ENCODE measurements at places on chromosomes 16 and 17.

DNA sequence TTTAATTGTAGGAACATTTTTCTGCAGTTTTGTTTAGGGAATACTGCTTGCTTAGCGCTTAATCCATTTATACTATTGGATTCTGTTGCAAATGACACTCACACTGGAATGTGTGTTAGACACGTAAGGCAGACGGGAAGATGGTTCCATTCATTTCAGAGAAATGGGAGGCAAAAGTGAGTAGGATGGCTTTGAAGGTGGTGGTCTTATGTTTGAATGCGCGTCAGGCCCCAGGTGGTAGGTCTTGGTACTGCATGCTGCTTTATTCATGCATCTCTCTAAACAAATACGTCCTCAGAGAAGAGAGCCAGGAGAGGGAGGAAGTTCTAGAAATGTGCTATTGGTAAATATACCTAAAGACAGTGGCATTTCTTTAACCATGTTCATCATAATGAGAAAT is 997.6 kb upstream of the RBFOX1 start:
- DNase-seq: no peak

DNA sequence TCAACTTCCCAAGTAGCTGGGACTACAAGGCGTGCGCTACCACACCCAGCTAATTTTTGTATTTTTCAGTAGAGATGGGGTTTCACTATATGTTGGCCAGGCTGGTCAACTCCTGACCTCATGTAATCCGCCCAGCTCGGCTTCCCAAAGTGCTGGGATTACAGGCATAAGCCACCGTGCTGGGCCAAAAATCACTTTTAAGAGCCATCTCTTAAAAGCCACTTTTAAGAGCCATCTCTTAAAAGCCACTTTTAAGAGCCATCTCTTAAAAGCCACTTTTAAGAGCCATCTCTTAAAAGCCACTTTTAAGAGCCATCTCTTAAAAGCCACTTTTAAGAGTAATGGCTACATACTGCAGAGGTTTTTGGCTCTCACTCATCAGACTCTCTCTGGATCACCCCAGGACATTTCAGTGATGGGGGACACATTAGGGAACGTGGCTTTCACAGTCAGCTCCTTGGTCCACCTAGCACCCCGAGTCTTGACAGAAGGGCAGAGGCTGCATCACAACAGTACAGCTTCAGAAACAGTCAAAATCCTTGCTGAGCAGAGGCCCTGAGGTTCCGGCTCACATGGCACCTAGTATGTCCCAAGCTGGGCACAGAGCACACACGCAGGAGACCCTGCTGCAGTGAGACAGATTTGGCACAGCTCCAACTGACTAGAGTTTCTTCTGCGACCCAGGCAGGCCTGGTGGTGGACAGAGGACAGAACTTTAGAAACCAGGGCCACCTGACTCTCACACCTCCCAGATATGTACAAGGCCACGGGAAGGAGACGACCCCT is 23.6 kb downstream of the RANBP10 start:
- no peak for DNase-seq

- DNase-seq: no peak
Measured at GRCh38 chr17:19254651-19255050, 17.5 kb downstream of the EPN2 start.

- DNase-seq: no peak
Measured at GRCh38 chr16:31063843-31064611, 10.0 kb downstream of the ZNF668 start.

DNA sequence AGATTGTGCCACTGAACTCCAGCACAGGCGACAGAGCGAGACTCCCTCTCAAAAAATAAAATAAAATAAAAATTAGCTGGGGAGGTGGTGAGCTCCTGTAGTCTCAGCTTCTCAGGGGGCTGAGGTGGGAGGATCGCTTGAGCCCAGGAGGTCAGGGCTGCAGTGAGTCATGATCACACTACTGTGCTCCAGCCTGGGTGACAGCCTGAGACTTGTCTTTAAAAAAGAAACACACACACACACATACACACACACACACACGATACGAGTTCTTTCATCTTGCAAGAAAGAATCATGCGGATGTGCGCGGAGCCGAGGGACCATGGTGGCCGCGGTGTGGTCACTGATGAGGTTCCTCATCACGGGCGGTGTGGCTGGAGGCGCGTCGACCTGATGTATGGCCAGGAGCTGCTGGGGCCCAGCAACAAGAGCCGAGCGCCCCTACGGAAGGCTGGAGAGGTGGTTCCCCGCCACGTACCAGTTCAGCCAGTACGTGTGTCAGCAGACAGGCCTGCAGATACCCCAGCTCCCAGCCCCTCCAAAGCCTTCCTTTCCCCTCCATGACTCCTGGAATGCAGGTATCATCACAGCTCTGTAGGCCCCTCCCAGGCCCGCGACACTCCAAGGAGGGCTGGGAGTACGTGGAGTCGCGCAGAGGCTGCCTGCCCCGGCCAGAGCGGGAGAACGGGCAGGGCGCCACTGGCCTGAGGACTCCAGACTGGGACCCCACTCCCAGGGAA is 20.7 kb downstream of the NXN start:
- DNase-seq: no peak

GRCh38 chr17:68197091-68197996 is 50.5 kb upstream of the AMZ2 start:
- no peak for DNase-seq

GRCh38 chr17:51045621-51046020 is 75.0 kb downstream of the SPAG9 start:
- peak; percentile 12 for DNase-seq

GRCh38 chr17:81926451-81927151 is 934 bp downstream of the MAFG start:
- peak; percentile 85 for DNase-seq

- peak; percentile 80 for DNase-seq
Measured at GRCh38 chr16:72877374-72878028, 170.4 kb downstream of the ZFHX3 start.

- no peak for DNase-seq
Measured at GRCh38 chr17:72971226-72971880, 121.1 kb downstream of the SLC39A11 start.

GRCh38 chr17:58284613-58285421 is 4.1 kb upstream of the MPO start:
- DNase-seq: no peak

DNA sequence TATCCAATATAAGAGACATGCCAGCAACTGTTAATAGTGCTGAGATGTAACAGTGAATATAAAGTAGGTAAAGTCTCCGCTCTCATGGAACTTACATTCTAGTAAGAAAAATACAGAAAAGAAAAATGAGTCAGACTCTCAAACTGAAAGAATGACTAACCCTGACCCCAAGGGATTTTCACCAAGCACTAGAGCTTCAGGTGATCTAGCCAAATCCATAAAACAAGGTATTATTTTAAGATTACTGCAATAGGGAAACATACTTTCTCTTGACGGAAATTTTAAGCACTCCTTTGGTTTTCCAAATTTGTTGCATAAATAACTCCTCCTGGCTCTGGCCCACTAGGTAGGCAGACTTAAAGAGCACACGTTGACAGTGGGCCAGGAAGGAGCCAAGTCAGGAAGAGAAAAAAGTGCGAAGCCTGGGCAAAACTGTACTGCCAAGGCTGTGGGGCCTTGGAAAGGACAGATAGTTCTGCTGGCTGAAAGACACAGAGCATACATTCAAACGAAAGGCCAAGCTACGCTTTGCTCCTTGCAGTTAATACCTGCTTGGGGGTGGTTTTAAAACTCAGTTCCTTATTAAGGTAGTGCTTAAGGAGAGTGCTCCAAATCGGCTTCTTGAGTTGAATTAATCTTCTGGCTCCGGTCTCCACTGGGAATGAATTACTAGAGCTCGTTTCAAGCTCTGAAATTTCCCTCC is 1.4 kb downstream of the GOT2 start:
- no peak for DNase-seq

DNA sequence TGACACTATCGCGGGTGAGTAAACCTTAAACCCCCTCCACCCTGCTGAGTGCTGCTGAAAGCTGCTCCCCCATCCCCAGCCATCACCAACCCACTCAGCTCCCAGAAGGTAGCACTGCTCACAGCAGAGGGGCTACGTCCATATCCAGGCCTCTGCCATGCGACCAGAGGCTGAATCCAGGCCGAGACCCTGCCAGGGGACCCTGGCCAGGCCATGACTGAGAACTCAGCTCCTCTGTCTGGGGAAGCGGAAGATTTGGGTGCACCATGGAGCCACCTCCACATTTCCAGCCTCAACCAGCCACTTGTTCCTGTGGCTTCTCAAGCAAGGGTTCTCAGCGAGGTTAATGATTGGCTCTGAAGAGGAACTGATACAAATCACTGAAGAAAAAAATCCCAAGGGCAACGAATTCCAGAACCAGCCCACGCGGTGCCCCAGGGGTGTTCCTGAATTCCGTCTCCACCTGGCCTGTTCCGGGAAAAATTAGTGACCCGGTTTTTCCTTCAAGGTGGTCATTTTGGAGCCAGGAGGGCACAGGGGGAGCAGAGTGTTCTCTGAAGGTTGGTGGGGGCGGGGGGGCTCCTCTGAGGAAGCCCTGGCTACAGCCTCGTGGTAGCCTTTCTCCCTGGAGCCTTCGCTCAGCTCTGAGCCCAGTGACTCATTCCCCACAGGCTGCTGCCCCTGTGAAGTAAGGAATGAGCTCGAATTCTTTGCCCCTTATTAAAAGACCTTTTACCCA is 9.3 kb upstream of the SLC16A5 start:
- peak; percentile 87 for DNase-seq

DNA sequence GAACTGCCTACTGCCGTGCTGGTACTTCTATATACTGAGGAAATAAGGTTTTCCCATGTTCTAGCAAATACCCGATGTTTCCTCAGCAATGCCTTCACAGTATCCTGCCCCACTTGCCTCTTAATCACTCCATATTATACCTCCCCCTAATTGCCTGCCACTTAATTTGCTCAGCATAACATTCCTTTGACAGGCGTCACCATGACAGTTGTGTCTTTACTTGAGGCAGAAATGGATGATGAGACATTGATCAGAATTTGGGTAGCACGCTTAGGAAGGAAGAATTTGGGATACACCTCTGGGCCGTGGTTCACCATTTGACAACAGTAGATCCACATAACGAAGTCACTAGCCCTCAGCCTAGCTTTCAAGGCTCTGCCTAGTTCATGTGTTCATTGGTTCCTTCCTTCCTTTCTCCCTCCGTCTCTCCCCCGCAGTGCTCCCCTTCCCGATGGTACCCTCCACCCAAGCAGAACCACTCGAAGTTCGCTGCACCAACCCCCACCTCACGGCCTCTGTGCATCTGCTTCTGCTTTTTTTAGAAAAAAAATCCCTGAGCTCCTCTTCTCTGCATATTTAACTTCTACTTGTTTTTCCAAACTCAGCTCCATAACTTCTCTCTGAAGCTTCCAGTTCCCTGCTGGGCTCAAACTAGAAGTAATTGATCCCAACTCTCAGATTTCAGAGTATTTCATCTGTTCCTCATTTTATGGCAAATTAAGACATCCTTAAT is 19.4 kb downstream of the IQCK start:
- DNase-seq: no peak

DNA sequence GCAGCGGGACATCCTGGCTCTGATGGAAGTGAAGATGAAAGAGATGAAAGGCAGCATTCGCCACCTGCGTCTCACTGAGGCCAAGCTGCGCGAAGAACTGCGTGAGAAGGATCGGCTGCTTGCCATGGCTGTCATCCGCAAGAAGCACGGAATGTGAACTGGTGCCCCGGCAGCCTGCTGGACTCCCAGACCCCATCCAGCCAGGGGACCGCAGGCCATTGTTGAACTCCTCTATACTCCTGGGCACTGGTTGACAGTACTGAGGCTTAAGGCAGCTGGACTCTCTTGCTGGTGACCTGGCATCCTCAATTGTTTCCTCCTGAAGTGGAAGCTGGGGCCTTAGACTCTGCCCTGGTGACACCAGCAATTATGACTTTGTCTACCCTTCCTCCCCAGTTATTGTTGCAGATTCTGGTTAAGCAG is 1.2 kb downstream of the THAP11 start:
- peak; percentile 30 for DNase-seq

GRCh38 chr17:40558890-40559563 is 6.2 kb downstream of the CCR7 start:
- DNase-seq: no peak

DNA sequence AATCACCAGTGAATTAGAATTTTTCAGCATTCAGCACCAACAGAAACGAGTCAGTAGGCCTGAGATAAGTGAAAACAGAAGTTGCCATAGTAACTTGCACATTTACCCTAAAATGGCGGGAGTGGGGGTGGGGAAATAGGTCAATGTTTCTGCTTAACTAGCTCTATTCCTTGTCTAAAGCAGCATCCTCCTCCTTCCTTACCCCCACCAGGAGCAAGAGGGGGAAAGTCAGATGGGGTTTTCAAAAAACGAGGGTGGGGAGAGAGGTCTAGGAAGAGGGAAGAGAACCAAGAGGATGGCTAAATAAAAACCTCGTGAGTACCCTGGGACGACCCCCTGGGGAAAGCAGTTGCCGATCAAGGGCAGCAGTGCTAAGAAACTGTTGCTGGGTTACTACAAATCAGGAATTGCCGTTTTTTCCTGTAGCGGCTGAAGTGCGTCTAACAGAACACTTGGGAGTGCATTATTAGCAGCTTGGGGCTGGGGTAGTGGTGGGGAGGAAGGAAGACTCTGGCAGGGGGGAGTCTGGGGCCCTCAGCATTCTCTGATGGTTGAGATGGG is 34.4 kb upstream of the MNT start:
- no peak for DNase-seq

GRCh38 chr17:57631871-57632270 is 113.2 kb downstream of the CCDC182 start:
- DNase-seq: no peak

- no peak for DNase-seq
Measured at GRCh38 chr16:4339909-4340308, 11.2 kb downstream of the PAM16 start.

DNA sequence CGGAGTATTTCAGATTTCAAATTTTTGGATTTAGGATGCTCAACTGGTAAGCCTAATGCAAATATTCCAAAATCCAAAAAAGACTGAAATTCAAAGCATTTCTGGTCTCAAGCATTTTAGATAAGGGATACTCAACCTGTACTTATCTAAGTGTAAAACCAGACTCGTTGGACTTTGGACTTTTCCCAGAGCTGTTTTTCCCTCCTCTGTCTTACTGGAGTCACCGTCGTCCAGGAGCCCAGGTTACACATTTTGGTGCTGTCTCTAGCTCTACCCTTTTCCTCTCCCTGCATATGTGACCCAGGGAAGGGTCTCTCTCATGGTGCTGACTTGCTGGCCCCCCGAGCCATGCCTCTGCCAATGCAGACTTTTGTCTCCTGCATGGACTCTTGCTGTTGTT is 46.0 kb upstream of the MMP2 start:
- DNase-seq: no peak

DNA sequence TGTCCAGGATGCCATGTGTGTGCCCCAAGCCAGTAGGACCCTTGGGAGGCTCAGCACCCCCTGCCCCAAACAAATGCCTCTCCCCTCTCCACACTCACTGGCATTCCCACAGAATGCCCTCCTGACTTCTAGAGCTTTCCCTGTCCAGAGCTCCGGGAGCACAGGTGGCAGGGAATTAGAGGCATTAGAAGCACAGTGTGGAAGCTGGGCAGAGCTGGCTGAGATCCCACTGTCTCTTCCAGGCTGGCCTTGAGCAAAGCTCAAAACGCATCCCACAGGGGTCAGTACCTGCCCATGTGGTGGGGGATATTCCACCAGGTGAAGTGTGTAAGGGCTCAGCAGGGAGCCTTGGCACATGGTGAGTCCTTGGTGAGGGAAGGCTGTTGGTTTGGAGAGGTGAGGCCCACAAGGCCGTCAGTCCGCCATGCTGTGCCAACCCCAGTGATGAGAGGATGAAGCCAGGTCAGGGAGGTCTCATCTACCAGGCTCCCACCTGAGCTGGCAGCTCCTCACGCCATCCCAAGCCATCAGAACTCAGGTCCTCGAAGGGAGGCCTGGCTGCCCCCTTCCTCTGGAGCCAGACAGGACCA is 18.1 kb downstream of the ENDOV start:
- no peak for DNase-seq

GRCh38 chr17:65666876-65667321 is 105.5 kb upstream of the AXIN2 start:
- DNase-seq: no peak
